ENCODE measurements at places on chromosomes 5 and 9.

DNA sequence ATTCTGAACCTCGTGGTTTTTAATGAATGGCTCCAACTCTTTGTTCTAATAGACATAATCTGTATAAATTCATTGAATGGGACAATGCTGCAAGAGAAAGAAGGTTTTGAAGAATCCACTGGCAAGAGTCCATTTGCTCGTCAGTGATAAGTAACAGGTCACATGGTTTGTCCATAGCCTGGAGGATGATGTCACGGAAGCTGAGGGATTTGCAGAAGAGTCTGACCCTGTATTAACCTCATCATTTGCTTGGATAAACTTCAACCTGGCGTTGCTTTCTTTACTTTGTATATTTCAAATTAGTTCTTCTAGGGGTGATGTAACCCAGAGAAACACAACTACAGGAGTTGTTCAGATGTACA lies 197.4 kb downstream of the GAS1 start:
- DNase-seq = no peak

DNA sequence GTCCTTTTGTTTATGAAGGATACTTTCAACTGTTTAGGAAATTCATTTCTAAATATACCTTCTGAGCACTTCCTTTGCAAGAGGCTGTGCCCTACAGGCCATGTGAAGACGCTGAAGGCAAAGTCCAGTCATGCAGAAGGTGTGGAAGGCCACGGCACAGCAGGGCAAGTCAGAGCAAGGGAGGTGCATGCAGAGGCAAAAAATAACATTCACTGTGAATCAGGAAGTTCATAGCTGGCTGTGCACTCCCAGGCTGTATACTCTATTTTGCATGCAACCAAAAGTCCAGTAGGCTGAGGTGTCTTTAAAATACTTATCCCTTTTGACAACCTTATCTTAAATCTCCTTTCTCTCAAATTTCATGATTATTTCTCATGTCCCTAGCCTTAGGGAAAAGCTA lies 50.3 kb downstream of the GNAQ start:
- no peak for DNase-seq

GRCh38 chr5:173378727-173379126 lies 50.5 kb upstream of the STC2 start:
- no peak for DNase-seq

DNA sequence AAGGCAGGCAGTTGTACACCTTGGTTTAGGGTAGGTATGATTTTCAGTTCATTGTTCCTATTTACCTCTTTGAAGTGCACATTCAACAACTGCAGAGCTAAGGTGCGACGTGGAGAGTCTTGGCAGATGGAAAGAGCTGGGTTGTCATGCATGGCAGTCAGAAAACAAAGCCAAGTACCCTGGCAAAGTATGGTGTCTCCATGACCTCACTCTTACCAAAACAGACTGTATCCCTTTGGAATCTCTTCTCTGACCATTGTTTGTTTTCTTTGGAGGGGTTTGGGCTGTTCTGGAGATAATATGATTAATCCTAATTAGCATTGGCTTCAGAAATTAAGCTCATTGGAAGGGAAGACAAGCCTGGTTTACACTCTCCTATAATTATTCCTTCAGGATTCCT lies 665.7 kb downstream of the DNAH5 start:
- no peak for DNase-seq

- DNase-seq = no peak
Observed at GRCh38 chr9:135332979-135333748, 146.4 kb upstream of the PPP1R26 start.

DNA sequence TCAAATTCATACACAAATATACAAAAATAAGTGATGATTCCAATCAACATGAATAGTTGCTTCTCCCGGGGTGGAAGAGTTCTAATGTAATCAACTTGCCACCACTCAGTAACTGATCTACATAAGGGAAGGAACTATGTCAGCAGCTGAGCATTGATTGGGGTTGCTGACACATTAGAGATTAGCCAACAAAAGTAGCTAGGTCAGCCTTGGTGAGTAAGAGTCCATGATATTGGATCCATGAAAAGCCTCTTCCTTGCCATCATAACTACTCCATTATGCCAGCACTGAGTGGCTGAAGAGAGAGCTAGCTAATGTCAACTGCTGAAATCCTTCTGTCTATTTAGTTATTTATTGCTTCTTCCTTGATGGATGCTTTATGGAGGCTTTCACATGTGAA lies 309.8 kb downstream of the NFIB start:
- DNase-seq = no peak

GRCh38 chr5:6082685-6083084 lies 295.7 kb downstream of the MED10 start:
- DNase-seq = no peak

GRCh38 chr5:56447232-56447631 lies 214.1 kb upstream of the ANKRD55 start:
- DNase-seq = no peak

DNA sequence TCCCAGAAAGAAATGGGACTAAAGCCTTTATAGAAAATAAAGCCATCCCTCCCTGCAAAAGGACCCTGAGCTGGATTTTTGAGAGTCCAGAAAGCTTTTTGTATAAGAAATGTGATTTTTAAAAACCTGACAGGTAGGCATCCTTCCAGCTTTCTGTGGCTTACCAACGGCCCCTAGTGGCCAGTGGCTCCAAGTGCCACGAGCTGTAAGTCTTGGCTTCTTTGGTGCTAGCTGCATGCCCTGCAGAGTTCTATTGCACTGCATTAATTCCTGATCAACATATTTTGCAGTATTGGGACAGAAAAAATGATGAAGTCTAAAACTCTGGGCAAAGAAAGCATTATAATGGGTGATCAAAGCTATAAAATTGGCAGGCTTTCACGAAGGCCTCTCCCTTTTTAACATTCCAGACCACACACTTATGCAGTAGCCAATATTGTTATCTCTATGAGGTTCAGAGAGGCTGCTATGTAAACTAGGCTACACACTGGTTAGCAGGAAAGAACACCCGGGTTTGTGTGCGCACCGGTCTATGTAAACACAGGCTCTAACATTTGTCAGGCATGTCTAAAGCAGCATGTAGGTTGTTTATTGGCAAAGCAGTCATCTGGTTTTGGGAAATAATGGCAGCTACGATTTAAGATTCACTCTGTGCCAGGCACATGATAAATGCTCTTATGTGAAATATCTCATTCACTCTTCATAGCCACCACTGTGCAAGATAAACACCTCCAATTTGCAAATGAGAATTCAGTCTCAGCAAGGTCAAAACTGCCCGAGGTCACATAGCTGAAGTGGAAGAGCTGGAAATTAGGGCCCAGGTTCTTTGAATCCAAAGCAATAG lies 55.2 kb downstream of the NMUR2 start:
- DNase-seq = no peak
